ENCODE measurements at places on chromosomes 2 and 18.

- no peak for DNase-seq
These were observed 17.5 kb upstream of the TMEM163 start for GRCh38 chr2:134736167-134736880.

DNA sequence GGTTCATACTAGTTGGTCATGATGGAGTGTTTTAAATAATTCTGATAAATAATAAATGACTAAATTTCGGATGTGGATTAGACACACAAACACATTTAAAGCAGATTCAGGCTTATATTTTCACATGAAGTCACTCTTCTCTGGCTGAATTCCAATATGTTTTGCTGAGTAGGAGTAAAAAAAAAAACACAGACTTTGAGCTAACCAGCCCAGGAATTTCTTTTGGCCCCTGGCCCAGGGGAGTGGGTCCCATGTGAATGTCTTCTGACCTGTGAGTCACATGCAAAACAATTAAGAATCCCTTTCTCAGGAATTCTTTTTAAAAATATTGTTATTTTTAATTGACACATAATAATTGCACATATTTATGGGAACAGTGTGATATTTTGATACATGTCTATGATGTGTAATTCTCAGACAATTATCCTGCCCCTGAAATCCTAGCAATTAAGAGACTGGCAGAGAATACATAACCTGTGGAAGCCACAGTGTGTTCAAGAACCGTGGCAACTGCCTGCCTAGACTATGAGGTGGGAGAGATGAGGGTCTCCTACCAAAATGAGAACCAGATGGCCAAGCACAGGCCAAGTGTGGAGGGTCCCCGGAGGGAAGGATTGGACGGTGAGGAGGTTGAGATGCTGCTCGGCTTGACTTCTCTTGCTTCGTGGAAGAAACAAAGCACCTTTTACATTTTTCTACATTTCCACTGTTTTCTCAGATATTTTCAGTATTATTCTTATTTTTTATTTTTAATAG lies 236.4 kb downstream of the PIEZO2 start:
- no peak for DNase-seq

DNA sequence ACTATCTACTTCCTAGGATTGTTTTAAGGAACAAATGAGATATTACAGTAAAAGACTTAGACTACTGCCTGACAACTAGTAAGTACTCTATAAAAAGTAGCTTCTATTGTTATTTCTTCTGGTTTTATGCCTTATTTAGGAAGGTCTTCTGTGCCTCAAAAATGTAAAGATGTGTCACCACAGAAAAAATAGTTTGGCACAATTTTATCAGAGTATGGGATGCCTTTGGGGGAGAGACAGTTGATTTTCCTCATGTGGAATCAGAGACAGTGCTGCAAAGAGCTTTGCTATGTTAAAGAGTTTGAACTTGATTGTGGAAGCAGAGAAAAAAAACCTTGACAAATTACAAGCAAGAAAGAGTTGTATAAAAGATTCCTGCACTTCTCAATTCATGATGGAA lies 98.4 kb downstream of the EHBP1 start:
- DNase-seq = no peak

DNA sequence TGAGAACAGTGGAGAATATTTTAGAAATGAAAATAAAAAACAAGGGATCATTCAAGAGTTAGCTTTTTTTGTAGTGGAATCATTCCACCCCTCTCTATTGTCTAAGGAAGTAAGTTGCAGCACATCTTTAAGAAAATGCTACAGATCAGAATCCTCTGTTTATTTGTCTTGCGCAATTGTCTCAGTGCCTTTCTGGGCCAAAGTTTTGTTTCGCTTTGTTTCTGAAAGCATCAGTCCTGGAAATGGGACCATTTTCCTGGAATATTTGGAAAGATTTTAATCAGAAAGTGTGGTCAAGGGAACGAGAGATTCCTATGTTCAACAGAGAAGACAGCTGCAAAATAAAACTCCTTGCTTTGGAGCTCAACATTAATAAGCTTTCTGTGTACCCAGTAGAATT lies 74.0 kb downstream of the NRXN1 start:
- DNase-seq = no peak

GRCh38 chr2:174641168-174641567 lies 43.6 kb upstream of the WIPF1 start:
- no peak for DNase-seq

- DNase-seq = no peak
These were observed 6.9 kb downstream of the LRRC30 start for GRCh38 chr18:7237673-7238272.

DNA sequence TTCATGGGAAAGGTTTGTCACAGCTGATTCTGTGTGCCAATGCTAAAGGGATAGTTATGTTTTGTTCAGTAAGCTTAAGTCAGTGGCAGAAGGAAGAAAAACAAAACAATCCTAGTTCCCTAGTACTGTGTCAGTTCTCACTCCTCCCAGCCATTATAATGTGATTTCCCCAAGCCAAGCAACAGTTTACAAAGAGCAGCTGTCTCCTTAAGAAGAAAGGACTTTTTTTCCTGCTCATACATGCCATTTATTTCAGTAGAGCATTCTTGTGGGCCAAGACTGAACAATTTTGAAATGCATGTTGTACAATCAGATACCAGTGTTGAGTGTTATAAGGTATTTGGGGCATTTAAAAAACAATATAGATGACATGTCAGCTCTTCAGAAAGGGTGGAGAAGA lies 52.1 kb downstream of the NEMP2 start:
- DNase-seq = no peak

DNA sequence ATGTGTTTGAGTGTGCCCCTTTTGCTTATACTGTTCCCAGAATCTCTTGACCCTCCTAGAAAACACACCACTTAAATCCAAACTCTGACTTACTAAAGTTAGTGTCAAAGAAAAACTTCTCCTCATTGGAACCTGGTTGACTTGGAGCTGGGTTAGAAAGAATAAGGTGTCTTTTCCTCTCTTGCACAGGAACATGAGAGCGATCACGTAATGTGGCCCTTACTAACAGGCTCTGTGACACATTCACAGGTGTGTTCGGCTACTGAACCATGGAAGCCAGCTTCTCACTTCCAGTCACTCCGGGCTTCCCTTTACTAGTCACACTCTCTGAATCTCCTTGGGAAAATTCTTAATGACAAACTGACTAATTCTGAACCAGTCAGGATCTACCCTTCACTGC lies 5.4 kb upstream of the POU3F3 start:
- no peak for DNase-seq

DNA sequence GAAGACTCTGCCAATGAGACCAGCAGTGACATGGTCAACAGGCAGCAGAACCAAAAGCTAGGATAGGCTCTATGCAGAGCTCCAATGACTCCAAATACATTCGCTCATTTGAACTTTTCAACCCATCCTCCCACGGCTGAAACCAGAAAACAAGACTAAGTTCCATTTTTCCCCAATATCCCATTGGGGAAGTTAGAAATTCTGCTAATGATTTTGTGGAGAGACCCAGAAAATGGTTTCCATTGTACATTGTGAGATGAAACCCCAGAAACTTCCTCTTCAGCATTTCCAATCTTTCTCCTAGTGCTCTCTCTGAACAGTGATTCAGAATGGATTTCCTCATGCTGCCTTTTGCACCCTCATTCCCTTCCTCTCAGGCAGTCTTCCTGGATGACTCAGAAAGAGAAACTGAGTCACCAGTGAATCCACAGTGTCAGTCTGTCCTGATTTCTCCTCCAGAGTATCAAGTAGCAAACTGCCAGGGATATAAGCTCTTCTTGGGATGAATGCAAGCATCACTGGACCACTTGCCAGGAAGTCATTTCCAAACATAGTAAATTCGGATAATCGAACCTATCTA lies 467.7 kb upstream of the ID2 start:
- no peak for DNase-seq

All from stimulated activated CD4-positive, alpha-beta T cell treated with anti-CD3 and anti-CD28 coated beads, Interleukin-15, amount 100 ng/mL, for 1 hour (primary cell).